ENCODE measurements at places on chromosomes 7 and 10.

DNA sequence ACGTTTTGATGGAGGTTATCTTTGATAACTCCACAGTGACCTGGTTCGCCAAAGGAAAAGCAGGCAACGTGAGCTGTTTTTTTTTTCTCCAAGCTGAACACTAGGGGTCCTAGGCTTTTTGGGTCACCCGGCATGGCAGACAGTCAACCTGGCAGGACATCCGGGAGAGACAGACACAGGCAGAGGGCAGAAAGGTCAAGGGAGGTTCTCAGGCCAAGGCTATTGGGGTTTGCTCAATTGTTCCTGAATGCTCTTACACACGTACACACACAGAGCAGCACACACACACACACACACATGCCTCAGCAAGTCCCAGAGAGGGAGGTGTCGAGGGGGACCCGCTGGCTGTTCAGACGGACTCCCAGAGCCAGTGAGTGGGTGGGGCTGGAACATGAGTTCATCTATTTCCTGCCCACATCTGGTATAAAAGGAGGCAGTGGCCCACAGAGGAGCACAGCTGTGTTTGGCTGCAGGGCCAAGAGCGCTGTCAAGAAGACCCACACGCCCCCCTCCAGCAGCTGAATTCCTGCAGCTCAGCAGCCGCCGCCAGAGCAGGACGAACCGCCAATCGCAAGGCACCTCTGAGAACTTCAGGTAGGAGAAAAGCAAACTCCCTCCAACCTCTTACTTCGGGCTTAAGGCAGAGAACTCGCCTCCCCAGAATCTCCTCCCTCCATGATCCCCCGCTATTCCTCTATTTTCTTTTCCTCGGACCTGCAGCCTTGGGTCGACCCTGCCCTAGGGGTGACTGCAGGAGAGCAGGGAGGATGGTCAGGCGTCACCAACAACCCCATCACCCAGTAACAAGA lies at the start of gene SERPINE1:
Gene SERPINE1 (plus strand): TSS at position 454 of the 809 bp plus-strand sequence. CDS start 1,290 bp downstream, outside the sequence.
- peak; percentile 92 for DNase-seq

- DNase-seq = no peak
Measured at GRCh38 chr10:1015688-1016087, 10.0 kb downstream of the IDI2 start.

DNA sequence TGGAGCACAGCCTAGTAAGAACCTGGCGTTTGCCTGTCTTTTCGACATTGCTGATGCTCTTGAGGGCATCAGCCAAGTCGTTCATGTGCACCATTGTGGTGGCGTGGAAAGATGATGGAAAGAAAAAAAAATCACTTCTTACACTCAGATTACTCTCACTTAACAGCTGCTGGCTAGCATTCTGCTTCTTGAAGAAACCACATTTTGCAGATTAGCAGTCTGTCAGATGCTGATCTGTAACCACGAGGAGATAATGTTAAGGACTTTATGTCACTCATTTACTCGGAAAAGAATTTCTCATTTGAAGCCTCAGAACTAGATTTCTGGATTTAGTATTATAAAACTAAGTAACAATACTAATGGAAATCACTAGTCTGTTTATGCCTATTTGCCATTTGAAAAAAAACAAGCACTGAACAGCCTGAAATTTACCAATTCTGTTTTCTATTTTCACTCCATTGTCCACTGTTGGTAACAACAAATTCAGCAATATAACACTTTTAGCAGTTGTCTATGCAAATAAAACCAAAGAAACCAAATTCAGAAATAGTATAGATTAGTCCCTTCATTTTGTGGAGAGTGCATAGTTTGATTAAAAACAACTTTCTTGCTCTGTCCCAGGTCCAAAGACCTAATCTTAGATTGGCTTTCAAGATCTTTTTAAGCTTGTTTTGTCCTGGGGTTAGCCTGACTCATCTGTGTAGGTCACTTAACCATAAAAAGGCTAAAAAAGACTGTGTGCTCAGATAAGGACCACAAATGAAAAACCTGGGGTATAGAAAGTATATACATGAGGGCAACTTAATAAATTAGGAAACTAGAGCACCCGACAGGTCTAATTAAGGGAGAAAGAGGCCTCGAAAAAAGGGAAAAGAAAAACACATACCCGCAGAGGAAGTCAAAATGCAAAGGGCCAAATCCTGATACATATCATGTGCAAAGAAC lies 67.5 kb downstream of the NT5C2 start:
- DNase-seq = no peak

DNA sequence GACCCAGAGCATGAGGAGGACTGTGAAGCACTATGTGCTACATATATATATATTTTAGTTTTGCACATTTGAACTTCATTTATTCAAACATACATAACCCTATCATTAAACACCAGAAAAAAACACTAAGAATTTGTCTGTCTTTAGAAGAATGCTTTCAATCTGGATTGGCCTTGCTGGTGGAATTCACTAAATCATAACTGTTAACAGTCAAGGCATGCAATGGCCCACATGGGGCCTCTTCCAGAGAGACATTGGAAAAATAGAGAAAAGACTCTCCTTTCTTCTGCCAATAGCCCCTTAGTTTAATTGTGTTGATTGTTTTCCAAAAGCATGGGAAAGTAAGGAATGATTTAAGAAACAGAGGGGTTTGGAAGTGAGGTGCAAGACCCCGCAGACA lies 77.9 kb downstream of the MRPL32 start:
- no peak for DNase-seq
